ENCODE measurements at places on chromosomes 12 and 14. TPM values are rescaled to one million over a fixed set of nuclear protein-coding genes. Genes with fewer than 3 reads are reported as not detected.

- peak; percentile 53 for DNase-seq
These were observed at the start of gene RHOF for GRCh38 chr12:121793440-121793837. Gene RHOF, minus strand, starts transcription at chr12:121793688. Its CDS starts 55 bp downstream, at chr12:121793633.

DNA sequence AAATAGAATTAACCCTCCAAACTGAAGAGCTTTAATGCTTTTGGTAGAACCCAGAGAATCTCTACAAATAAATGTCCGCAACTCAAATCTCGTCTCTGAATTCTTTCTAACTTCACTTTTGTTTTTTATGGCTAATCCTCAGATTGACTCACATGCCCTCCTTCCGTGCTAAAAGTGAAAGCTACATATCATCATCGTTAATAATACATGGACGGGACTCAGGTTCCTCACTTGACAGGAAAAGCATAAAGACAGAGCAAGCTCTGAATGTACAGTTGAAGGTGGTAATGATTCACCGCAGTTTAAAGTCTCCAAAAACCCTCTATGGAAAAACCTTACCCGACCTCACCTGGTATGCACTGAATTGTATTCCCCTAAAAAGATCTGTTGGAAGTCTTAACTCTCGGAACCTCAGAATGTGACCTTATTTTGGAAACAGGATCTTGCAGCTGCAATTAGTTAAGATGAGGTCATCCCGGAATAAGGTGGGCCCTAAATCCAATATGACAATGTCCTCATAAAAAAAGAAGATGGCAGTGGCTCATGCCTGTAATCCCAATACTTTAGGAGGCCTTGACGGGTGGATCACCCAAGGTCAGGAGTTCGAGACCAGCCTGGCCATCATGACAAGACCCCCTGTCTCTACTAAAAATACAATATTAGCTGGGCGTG lies 147.4 kb upstream of the FOXN3 start:
- DNase-seq, result no peak

- no peak for DNase-seq
These were observed 32.3 kb downstream of the BCL11B start for GRCh38 chr14:99239661-99240092.

GRCh38 chr12:105539735-105540134 lies 209.2 kb downstream of the C12orf75 start:
- DNase-seq, result no peak

DNA sequence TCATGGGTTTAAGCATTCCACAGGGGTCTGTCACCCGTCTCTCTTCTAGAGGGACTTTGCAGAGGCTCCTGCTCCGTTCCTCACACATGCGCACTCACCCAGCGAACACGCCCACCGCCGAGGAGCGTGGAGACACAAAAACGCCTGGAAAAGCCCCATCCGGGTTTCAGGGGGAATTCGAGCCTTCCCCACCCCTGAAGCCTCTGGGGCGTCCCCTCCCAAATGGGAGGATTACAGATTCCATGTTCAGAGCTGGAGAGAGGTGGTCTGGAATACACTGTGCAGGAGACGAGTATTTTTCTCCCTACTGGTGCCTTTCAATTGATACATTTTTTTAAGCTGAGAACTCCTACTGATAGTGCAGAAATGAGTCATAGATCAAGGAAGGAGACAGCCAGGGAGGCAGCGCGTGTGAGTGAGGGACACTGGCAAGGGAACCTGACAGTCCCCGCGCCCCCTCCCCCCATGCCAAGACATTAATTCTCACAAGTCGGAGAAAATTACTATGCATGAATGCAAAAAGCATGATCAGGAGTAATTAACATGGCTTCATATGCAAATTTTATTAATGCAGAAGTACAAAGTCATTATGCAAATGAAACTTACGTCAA lies 36.9 kb downstream of the BCL11B start:
- DNase-seq, result no peak

- no peak for DNase-seq
These were observed 63.2 kb upstream of the LTA4H start for GRCh38 chr12:96098631-96099030.

DNA sequence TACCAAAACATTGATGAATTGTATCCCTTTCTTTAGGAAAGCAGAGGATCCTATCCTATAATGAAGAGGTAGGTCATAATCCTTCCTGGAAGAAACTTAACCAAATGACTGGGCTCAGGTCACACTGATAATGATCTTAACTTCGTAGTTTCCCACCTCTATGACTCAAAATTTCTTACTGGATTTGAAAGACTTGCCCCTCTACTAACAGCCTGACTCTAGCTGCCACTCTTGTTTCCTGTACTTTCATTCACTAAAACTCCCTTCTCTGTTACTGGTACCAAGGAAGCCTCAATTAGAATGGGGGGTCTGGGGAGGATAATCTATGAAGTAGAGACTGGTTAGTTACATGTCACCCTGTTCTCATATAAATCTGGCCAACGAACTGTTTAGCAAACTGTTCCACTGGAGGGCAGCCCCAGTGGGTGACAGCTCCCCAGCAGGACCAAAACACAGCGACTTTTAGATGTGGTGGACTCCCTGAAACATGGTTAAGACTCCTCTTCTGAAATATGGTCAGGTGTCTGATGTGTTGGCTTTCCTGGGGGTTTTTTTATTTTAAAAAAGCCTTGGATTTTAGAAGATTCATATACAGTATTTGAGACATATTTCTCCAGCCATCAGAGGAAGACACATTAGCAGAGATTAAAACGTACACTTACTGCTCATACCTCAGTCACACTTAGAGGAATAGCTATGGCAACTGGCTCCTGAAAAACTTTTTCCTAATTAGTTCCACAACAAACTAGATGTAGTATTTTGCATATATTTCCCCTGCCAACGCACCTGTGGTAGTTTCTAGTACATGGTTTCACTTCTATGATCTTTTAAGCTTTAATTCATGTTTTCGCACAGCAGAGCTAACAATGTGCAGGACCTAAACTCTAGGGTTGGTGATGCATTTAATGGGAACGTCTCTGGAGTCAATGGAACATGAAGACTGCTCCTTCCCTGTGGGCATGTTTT lies 72.3 kb downstream of the ACADS start:
- DNase-seq, result no peak

GRCh38 chr14:59347511-59347900 lies 117.7 kb downstream of the GPR135 start:
- no peak for DNase-seq

GRCh38 chr12:103742349-103742932 lies 98.6 kb downstream of the NT5DC3 start:
- peak; percentile 14 for DNase-seq

DNA sequence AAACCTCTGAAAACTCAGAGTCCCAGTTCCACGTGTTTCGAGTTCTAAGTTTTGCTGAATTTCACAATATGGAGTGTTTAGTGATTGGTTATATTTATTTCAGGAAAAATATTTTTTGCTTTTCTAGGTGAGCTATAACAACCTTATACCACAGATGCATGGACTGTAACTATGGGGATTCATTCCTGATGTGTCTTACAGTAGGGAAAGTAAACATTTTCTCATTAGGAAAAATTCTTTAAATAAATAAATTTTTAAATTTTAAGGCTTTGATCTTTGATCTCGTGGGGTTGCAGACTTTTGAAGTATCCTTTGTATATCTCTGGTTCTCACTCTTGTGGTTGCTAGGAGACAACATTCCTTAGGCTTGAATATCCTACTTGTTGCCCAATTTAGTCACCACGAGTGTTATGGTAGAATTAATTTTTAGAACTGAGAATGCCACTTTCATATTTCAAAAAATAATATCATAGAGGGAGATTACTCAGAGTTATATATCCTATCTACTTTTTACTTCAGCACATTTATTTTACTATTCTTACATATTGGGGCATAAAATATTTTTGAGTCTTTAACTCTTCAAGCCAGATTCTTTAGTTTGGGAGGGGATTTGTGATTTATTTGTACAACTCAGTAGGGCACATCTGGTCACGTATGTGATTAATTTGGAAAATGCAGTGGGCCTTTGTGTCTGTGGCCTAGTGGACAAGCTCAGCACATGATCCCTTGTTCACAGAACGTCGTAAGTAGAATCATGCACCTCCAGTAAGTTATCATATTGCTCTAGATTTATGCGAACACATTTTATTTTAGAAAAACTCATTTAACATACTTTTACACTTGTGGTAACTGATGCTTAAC lies 224.0 kb downstream of the TTC6 start:
- no peak for DNase-seq

- DNase-seq, result no peak
These were observed 107.0 kb downstream of the PAPLN start for GRCh38 chr14:73344319-73344718.

DNA sequence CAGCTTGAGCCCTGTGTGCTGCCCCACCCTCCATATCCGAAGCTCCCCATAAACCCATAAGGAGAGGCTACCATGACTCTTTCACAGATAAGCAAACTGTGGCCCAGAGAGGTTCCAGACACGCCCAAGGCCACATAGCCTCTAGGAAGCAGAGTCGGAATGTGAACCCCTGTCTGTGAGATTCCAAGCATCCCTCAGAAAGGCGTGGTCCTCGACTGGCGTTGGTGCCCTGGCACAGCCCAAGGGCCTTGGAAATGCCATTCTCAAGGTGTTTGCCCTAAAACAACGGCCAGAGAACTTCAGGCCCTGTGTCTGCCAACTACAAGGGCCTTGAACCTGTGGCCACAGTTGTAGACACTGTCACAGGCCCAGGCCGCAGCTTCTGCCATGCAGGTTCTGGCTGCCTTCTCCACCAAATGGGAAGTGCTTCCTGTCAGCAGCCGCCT lies 8.5 kb upstream of the DIO3 start:
- DNase-seq, result no peak

DNA sequence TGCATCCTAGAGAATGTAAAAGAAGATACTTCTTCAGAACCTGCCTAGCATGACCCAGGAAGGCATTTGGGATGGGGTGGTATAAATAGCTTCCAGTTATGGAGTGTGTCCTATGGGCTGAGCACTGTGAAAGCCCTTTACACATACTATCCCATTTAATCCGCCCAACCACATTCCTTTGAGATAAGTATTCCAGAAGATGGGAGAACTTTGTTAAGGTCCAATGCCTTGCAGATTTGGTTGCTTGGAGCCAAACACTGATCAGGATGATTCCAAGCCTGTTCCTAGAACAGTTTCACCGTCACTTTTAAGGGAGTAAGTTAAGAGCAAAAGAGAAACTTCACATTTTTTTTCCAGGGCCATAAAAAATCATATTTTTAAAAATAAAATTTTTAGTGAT lies 82.5 kb upstream of the CLMN start:
- no peak for DNase-seq

ANO4 gene
- 0.78 TPM for total RNA-seq

RND1 gene
- 1.9 TPM for total RNA-seq

TTC5 gene
- 44.2 TPM for total RNA-seq

TAS2R19 gene
- total RNA-seq, result 8.9 TPM

TMX1 gene
- total RNA-seq, result 35.9 TPM

SYNDIG1L gene
- total RNA-seq, result 0.13 TPM

CLEC4C gene
- not detected for total RNA-seq

OTUB2 gene
- total RNA-seq, result 0.54 TPM

CDKN3 gene
- total RNA-seq, result 8.2 TPM

All from thyroid gland (tissue), 4 donors.